ENCODE measurements at places on chromosomes 11 and 22.

DNA sequence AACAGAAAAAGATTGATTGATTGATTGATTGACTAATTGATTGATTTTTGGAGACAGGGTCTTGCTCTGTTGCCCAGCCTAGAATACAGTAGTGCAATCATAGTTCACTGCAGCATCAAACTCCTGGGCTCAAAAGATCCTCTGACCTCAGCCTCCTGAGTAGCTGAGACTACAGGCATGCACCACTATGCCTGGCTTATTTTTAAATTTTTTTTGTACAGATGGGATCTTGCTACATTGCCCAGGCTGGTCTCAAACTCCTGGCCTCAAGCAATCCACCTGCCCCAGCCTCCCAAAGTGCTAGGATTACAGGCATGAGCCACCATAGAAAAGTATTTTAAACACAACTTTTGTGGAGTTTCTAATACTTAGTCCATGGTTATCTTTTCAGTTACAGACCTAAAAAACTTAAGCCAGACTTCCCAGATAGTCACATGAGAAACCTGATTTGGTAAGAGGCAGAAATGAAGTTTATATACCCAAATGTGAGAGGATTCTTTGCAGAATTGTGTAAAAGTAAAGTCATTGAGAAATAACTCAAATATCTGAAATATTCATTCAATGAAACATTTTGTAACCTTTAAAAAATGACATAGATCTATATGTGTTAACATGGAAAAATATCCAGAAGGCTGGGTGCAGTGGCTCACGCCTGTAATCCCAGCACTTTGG lies 186.5 kb downstream of the SWAP70 start:
- peak; percentile 57 for DNase-seq

DNA sequence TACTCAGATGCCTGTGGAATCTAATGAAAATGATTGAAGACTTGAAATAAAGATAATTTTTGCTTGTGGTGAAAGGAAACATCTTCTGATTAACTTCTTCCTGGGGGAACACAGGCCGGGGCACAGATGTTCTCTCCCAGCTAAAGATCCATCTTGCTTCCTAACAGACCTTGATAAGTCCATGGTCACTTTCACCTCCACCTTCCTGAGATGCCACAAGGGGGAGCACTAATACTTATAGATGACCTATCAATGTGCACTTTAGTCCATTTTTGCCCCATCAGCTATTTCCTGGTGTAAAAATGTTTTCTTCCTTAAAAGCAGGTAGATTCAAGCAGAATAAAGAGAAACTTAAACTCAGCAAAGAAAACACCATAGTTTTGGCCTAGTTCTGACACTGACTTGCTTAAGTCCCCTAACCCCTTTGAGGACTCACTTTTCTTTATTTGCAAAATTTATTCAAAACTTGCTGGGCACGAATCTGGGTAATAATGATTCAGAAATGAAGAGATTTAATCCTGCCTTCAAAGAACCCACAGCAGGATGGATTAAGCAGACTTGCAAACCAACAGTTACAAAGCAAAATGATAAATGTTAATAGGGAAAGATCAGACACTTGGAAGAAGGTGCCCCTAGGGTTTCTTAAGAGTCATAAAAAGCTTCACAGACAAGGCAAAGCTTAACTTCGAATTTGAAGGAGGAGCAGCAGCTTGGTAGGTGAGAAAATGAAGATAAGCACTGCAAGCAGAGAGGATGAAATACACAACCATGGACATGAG lies 158.7 kb downstream of the RAB38 start:
- DNase-seq: peak; percentile 82

DNA sequence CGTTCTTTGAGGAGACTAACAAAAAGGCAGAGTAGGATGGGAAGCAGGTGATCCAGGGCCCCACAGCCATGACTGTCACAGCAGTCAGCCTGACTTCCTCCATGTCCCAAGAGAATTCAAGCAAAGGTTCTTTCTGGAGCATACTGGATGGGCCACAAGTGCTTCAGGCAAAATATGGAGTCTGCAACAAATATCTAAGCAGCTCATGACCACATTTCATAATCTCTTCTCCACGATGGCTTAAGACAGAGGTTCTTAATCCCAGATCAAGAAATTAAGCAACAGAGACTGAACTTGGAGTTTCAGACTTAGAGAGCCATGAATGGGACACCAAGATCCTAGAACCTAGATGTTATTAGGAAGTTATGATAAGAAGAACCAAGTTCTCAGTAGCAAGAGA lies 31.6 kb downstream of the GUCY1A2 start:
- DNase-seq: no peak

- DNase-seq: peak; percentile 95
Measured at GRCh38 chr11:118921929-118922744, 3.6 kb downstream of the BCL9L start.

DNA sequence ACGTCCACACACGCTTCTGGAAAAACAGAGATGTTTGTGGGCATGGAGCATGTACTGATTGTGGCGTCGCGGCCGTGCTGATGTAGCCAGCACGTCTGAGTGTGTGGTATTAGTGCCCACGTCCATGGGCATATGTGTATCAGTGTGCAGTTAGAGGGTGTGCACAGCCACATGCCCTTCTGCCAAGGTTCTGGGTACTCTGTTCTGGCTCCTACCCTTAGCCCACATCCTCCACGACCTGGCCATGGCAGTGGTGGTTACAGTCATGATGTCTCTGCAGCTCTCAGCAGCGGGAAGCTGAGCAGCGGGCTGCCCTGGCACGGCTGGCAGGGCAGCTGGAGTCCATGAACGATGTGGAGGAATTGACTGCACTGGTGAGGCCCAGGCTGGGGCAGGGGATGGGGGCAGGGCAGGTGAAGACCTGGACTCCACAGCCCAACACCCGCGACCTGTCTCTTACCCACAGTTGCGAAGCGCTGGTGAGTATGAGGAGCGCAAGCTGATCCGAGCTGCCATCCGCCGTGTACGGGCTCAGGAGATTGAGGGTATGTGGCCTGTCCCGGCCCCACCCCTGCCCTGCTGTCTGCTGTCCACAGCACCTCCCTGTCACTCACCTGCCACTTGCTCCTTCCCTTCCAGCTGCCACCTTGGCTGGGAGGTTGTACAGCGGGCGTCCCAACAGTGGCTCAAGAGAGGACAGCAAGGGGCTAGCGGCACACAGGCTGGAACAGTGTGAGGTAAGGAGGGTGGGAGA lies 7.3 kb downstream of the SMTN start:
- DNase-seq: no peak

DNA sequence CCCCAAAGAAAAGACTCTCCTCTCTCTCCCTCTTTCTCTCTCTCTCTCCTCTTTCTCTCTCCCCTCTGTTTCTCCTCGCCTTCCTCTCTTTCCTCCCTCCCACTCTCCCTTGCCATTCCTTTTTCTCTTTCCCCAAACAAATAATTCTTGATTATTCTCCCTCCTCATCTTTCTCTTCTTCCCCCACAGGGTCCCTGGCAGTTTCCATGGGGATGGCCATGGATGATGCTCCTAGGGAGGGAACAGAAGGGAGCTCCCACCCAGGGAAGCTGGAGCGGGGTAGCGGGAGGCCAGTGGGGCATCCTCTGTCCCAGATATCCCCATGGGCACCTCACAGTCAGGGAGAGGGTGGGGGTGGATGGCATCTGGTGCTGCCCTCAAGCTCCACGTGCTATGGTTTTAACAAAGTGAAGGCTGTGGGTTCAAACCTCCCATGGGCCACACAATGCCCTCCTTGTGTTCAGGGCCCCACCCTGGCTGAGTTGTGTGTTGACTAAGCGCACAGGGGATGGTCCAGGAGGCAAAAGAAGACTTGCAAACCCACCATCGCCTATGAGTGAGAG lies 266.4 kb downstream of the BUD13 start:
- no peak for DNase-seq

Data from EH (cell line).